Glomerular endothelial cell (primary cell): ENCODE measurements at places on chromosomes 3 and 15. TPM values are rescaled to one million over a fixed set of nuclear protein-coding genes. Genes with fewer than 3 reads are reported as not detected.

DNA sequence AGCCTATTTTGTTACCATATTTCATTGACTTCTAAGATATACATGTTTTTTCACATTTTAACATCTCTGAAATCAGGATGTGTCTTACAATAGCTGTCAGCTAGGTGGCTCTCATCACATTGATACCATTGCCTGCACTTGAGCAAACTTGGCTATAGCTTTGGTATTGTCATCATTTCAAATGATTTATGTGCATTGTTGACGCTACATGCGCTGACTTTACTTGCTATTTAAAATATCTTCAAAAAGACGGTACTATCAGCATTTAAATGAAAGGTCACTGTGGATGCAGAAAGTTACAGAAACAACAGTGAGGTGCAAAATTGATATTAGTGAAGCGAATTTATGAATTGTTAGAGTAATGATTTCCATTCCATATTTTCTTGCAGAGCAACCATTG lies 54.0 kb upstream of the ABHD2 start:
- DNase-seq = no peak

GRCh38 chr3:4865714-4866113 lies 113.5 kb upstream of the BHLHE40 start:
- DNase-seq = no peak

DNA sequence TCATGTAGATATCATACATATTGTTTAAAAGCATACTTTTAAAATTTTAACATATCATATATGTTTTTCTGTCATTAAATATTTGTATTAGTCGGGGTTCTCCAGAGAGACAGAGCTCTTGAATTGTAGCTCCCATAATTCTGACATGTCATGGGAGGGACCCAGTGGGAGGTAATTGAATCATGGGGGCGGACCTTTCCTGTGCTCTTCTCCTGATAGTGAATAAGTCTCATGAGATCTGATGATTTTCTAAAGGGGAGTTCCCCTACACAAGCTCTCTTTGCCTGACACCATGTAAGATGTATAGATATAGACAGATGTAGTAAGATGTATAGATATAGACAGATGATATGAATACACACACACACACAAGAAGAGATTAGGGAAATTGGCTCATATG lies 161.2 kb upstream of the ABI3BP start:
- no peak for DNase-seq

- no peak for DNase-seq
Measured at GRCh38 chr3:37511463-37511920, 337.1 kb upstream of the LRRFIP2 start.

DNA sequence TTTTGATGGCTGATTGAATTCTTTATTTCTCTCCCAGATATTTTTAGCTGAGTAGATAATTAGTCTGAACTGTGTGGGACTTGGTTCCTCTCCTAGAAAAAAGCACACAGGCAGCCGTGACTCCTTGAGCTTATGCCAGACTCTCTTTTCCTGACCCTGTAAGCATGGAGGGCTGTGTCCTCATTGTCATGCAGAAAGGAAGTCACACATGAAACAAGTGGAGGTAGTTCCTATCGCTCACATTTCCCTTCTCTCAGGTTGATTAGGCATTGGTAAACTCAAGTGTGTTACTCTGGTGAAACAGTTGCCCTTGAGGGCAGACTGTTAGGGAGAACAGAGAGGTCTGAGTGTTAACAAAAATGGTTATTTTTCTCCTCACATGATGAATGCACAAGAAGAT lies 6.3 kb upstream of the RTP4 start:
- DNase-seq = no peak

- no peak for DNase-seq
Measured at GRCh38 chr3:78569804-78570203, 1198.0 kb downstream of the ROBO1 start.

GRCh38 chr3:130693314-130693713 lies 53.3 kb downstream of the PIK3R4 start:
- DNase-seq = no peak

DNA sequence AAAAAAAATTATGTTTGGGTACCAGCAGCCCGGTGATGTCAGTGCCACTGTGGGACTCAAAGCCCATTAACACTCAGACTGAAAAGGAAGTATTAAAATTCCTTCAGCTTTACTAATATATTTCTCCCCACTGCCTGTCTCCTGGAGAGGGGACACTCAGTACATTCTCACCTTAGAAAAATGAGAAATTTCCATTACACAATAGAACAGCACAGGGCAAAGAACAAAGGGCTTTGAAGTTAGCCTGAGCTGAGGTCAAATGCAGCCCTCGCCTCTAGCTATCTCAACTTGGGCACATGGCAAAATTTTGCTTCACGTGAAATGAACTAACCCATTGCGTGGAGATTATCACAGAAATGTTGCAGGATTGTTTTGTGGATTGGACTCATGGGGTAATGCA lies 80.8 kb downstream of the RARB start:
- peak; percentile 82 for DNase-seq

DNA sequence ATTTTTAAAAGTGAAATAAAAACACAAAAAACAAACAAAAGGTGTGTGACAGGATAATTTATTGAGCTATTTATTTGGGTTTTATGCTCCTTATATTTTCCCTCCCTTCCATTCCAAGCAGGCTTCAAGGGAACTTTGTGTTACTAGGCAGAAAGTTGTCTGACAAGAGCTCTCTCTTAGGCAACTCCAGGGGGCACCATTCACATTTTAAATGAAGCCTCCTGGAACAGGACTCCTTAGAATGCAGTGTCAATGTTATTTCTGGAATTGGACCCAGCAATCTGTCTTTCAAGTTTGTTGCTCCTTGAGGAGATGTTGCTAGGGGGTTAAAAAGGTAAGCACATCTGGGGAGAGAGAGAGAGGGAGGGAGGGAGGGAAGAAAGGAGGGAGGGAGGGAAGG lies 5.4 kb upstream of the RFX7 start:
- no peak for DNase-seq

GRCh38 chr3:111577798-111578685 lies 17.1 kb downstream of the ZBED2 start:
- peak; percentile 34 for DNase-seq

GRCh38 chr3:109984976-109985375 lies 647.6 kb upstream of the DPPA4 start:
- no peak for DNase-seq

The CPNE9 gene
- total RNA-seq = not detected in 2 replicates

The IQCF5 gene
- not detected in 2 replicates for total RNA-seq
